Activated naive CD4-positive, alpha-beta T cell treated with anti-CD3 and anti-CD28 coated beads for 36 hours (primary cell): ENCODE measurements at places on chromosomes 4 and X. TPM values are rescaled to one million over a fixed set of nuclear protein-coding genes. Genes with fewer than 3 reads are reported as not detected.
A peak's percentile ranks its signal among the peaks of the same experiment; 100 is the strongest.

Gene EMCN
- total RNA-seq = not detected

Gene GJB1
- not detected for total RNA-seq

Gene DCX
- total RNA-seq = not detected

Gene JAKMIP1
- 0.50 TPM for total RNA-seq

Gene MAP7D2
- total RNA-seq = 0.69 TPM

GRCh38 chr4:53545942-53546581, 45.2 kb downstream of the LNX1 start:
- peaks cover 7% of the 10 kb centered on the region for H3K27me3 ChIP-seq
- no peak overlapping the region for H3K27ac ChIP-seq
- H3K4me1 ChIP-seq = no peaks in the 10 kb centered on the region
- no peak for DNase-seq

DNA sequence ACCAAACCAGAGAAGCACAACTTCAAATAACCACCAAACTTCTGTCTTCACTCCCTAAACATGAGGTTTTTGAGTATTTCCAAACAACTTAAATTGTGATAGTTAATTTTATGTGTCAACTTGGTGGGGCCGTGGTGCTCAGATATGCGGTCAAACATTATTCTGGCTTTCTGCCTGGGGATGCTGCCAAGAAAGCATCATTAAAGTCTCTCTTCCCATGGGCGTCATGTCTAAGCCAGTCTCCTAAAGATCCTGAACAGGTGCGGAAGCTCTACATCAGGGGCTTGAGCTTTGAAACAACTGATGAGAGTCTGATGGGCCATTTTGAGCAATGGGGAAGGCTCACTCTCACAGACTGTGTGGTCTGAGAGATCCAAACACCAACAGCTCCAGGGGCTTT, 24.1 kb upstream of the SOD3 start:
- DNase-seq = no peak
- no peak overlapping the region for H3K27ac ChIP-seq
- H3K36me3 ChIP-seq = no peaks in the 10 kb centered on the region
- H3K27me3 ChIP-seq = no peaks in the 10 kb centered on the region
- no peak overlapping the region for H3K4me3 ChIP-seq

DNA sequence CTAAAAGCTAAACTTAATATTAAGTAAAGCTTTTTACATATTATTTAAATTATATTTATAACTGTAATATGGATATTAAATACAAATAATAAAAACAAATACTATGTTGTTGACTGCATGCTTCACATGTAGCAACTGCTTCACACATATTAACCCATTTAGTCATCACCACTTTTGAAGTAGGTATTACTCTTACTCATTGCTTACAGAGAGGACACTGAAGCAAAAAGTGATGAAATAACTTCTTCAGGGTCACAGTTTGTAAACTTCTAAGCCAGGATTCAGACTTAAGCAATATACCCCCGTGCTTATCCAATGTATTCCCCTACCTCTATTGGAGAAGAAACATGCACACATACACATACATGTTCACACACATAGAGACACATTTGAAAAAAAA, 166.6 kb downstream of the DKK2 start:
- no peaks in the 10 kb centered on the region for H3K27me3 ChIP-seq
- DNase-seq = no peak
- H3K36me3 ChIP-seq = no peaks in the 10 kb centered on the region
- no peak overlapping the region for H3K4me3 ChIP-seq
- H3K27ac ChIP-seq = no peak overlapping the region

GRCh38 chr4:130329036-130329435, 1233.1 kb downstream of the C4orf33 start:
- H3K4me1 ChIP-seq = no peaks in the 10 kb centered on the region
- no peaks in the 10 kb centered on the region for H3K27me3 ChIP-seq
- no peak for DNase-seq
- no peaks in the 10 kb centered on the region for H3K36me3 ChIP-seq
- H3K4me3 ChIP-seq = no peak overlapping the region
- no peak overlapping the region for H3K27ac ChIP-seq

DNA sequence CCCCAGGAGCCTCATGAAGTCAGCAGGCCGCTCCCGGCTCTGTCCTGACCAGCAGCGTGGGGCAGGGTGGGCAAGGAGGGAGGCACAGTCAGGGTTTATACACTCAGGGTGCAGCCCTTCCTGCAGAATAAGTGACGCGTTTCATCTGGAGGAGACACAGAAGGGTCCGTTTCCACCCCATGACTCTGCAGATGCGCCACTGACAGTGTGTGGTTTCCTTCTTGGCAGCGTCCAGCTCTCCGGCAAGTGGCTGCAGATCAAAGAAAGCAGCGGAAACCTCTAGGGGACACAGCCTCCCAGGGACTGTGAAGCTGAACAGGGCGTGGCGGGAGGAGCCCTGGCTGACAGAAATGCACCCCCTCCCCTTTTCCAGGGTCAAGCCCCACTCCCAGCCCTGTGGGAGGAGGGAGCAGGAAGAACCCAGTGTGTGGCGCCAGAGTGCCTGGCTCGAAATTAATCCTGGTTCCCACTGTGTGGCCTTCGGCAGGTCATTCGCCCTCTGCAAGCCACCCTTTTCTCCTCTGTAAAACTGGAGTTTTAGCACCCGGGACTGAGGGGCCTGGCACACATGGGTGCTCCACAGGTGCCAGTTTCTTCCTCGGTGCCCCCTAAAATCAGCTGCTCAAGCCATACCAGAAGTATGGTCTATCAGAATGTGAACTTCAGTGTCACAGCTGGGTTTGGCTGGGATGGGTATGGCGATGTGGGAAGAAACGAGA, 17.3 kb upstream of the TBC1D14 start:
- H3K4me1 ChIP-seq = peaks cover 17% of the 10 kb centered on the region
- H3K27ac ChIP-seq = no peak overlapping the region
- H3K27me3 ChIP-seq = no peaks in the 10 kb centered on the region
- no peak overlapping the region for H3K4me3 ChIP-seq
- DNase-seq = peak; percentile 55

DNA sequence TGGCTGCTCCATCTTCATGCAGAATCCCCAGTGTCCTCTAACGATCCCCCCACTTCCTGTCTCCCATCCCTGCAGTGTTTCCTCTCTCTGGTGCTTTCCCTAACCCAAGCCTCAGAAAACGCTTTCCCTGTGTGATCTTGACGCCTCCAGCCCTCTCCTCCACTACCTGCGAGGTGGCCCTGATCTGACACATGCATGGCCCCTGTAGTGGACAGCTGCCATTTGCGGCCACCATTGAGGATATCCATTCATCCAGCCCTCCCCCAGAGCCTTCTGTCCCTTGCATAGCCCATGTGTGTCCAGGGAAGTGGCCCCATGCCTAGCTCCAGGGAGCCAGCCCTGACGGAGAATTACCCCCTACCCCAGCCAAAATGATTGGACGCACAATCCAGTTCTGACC, 3.1 kb downstream of the UBL4A start:
- H3K4me1 ChIP-seq = peaks cover 19% of the 10 kb centered on the region
- DNase-seq = no peak
- H3K27ac ChIP-seq = no peak overlapping the region
- H3K27me3 ChIP-seq = no peaks in the 10 kb centered on the region
- H3K36me3 ChIP-seq = peaks cover 9% of the 10 kb centered on the region
- no peak overlapping the region for H3K4me3 ChIP-seq

- DNase-seq = peak; percentile 59
- H3K27me3 ChIP-seq = no peaks in the 10 kb centered on the region
- no peak overlapping the region for H3K4me3 ChIP-seq
- no peaks in the 10 kb centered on the region for H3K4me1 ChIP-seq
These were observed 11.1 kb downstream of the ITIH6 start for GRCh38 chrX:54786967-54787366.

- H3K4me3 ChIP-seq = no peak overlapping the region
- no peak overlapping the region for H3K27ac ChIP-seq
- peaks cover 6% of the 10 kb centered on the region for H3K27me3 ChIP-seq
- no peak for DNase-seq
- H3K36me3 ChIP-seq = no peaks in the 10 kb centered on the region
These were observed 32.0 kb upstream of the SGMS2 start for GRCh38 chr4:107792711-107793110.

DNA sequence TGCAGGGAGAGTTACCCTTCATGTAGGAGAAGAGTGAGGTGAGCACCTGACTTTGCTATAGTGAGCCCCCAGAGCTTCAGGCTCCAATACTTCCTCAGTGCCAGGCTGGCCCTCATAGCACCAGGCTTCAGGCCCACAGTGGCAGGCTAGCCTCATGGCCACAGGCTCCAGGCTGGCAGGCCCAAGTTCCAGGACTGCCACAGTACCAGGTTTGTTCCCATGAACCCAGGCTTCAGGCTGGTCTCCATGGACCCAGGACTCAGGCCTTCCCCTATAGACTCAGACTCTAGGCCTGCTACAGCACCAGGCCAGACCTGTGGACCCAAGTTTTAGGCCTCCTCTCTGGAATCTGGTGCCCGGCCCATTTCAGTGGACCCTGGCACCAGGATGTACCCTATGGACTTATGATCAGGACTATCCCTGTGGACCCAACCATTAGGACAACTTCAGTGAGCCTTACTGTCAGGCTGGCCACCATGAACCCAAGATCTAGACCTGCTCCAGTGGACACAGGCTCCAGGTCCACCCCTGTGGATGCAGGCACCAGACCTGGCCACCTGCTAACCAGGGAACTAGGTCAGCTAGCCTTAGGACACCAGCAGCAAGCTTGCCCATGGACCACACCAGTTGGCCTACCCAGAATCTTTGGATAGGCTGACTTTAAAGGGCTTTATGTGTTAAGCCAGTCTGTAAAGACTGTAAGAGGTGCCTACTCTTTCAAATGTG, 658.2 kb downstream of the KLHL13 start:
- DNase-seq = no peak
- H3K27me3 ChIP-seq = no peaks in the 10 kb centered on the region
- no peaks in the 10 kb centered on the region for H3K4me1 ChIP-seq

DNA sequence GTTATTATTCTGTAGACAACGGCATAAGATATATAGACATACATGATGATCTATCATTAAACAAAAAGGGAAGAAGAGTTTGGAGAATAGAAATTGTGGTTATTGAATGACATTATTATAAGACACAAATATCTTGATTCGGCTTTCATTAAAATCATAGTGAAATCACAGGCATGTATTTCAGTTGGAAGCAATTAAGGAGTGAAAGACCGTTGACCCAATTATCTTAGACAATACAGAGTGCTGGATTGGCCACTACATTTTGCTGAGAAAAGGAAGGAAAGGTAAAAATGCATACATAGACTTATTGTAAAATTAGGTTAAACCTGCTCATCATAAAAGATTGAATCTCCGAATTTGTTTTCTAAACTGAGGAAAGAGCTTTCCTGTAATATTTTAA, 209.8 kb downstream of the KCNIP4 start:
- no peak overlapping the region for H3K4me3 ChIP-seq
- no peaks in the 10 kb centered on the region for H3K4me1 ChIP-seq
- H3K27ac ChIP-seq = no peak overlapping the region
- H3K27me3 ChIP-seq = no peaks in the 10 kb centered on the region
- no peak for DNase-seq
- no peaks in the 10 kb centered on the region for H3K36me3 ChIP-seq
